ENCODE measurements at places on chromosomes 12 and 14.

- DNase-seq, result no peak
These were observed 208.5 kb upstream of the C14orf180 start for GRCh38 chr14:104371031-104371430.

DNA sequence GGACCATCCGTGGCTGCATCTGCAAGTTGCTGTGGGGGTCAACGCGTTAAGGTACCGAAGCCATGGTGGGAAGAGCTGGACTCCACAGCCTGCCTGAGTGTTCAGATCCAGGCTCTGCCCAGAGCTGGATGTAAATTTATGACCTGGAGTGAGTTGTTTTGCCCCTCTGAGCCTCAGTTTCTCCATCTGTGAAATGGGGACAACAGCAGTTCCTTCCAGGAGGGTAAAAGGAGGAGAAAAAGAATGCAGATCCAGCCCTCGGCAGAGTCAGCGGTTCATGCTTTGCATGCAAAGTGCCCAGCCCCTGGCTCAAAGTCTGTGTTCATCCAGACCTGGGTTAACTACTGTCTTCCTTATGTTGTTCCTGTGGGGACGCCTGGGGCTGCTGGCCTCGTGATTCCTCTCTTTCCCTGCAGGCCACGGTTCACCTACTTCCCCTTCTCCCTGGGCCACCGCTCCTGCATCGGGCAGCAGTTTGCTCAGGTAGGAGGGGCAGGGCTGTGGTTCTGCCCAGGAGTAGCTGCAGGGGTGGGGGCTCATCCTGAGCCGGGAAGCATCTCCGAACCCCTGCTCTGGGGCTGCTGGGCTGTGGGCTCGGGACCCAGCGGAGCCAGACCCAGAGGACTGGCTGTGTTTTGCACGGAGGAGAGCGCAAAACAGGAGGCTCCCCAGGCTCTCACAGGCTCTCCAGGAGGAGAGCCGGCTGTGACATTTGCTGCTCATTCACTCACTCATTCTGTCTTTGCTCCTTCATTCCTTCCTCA is 41.9 kb downstream of the CYP46A1 start:
- no peak for DNase-seq

GRCh38 chr12:3332188-3332587 is 158.8 kb upstream of the PRMT8 start:
- no peak for DNase-seq

DNA sequence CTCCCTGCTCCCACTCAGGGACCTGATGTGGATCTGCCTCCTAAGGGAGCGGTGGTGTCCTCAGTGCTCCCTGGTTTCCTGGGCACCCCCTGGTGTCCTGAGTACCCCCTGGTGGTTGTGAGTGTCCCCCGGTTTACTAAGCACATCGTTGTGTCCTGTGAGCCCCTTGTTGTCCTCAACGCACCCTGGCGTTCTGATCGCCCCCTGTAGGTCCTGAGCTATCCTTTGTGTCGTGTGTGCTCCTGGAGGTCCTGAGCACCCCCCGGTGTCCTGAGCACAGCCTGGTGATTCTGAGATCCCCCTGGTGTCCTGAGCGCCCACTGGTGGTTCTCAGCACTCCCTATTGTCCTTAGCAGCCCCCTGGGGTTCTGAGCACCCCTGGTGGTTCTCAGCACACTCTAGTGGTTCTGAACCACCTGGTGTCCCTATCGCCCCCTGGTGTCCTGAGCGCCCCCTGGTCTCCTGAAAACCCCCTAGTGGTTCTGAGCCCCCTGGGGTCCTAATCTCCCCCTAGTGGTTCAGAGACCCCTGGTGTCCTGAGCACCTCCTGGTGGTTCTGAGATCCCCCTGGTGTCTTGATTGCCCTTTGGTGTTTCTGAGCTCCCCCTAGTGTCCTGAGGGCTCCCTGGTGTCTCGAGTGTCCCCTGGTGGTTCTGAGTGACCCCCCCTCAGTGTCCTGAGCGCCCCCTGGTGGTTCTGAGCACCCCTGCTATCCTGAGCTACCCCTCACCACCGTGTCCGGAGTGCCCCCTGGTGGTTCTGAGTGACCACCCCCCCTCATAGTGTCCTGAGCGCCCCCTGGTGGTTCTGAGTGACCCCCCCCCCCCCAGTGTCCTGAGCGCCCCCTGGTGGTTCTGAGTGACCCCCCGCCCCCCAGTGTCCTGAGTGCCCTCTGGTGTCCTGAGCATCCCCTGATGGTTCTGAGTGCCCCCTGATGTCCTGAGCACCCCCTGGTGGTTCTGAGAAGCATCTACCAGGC is 615.1 kb downstream of the TMEM121 start:
- DNase-seq, result peak; percentile 69

- no peak for DNase-seq
These were observed 6.5 kb downstream of the USP44 start for GRCh38 chr12:95544756-95545155.

- no peak for DNase-seq
These were observed 13.1 kb upstream of the TMEM229B start for GRCh38 chr14:67501670-67502069.

DNA sequence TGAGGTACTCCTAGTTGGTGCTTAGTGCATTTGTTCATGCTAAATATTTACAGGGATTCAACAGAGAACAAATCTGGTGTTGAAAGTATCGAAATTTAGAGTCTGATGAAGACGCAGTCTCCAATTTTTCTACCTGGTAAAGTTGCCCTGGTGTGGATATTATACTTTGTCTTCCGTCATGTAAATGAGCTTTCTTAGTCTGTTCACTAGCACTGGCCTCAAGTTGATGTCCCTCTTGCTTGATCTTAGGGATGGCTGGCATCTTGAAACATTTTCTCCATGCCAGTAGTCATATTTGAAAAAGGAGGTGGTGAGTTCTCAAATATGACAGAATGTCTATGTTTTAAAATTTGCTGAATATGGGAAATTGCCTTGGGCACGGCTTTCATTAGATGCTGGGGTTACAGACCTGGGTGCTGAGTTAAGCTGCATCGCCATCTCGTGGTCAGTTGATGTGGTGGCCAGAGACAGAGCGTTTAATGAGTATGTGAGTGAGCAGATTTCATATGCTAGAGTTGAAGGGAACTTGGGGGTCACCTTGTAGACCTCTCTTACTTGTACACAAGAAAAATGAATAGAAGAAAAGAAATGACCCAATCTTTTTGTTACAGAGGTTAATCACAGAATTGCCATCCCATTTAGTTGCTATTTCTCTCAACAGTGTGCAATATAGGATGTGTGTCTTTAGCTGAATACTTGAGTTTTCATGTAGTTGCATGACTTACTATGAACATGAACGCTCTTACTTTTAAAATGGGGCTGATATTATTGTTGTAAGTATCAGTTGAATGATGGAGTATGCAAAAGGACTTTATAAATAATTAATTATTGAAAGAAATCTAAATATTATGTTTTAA is 172.8 kb upstream of the DCN start:
- DNase-seq, result peak; percentile 48

DNA sequence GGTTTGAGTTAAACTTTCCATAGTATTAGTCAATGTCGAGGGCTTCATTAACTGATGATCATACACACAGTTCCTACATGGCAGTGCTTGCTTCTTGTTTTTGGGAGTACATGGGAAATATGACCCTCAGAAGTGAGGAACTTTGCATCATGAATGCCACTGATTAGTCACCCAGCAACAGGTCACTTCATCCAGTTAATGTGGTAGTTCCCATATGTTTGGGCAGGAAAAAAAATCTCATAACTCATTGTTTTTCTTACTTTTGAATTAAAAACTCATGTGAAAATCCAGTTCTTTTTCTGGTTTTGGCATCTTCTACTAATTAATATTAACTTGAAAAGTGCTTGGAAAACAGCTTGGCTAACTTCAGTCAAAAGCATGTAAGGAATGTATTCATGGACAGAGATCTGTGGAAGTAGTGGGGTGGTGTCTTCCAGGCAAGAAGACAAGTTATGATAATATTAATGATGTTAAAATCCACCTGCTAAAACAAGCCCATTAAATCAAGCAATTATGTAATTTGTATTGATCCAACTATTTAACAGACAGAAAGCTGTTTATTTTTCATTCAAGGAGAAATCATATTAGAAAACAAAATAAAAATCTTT is 309.1 kb upstream of the NAV3 start:
- no peak for DNase-seq

DNA sequence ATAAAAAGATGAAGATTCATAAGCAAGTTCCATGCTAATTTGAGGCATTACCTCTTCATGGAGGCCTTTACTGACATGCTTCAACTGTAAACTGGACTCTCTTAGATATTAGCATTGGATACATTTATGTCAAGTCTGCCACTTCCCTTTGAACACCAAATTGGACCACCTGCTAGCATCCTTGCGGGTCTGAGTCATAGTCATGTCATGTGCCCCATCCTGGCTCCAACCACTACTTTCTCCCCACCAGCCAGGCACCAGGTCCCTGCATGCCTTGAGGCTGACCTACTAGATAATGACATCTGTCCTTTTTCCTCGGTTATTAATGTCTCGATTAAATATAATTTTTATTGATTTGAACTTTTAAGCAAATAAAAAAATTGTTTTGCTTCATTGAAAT is 32.9 kb upstream of the EEA1 start:
- DNase-seq, result no peak

DNA sequence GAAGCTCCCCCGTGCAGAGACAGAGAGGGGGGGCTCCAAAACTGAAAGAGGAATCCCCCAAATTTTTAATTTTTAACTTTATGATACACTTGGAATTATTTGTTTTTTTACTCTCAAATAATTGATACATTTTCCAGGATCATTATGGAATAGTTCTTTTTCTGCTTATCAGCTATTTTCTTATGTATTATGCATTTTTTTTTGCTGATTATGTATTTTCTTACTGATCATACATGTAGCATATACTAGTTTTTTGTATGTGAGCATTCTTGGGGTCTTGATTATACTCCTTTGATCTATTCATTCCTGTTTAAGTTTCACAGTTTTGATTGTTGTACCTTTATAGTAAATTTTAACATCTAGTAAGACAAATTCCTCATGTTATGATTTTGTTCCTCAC is 55.5 kb upstream of the LDHB start:
- DNase-seq, result no peak

DNA sequence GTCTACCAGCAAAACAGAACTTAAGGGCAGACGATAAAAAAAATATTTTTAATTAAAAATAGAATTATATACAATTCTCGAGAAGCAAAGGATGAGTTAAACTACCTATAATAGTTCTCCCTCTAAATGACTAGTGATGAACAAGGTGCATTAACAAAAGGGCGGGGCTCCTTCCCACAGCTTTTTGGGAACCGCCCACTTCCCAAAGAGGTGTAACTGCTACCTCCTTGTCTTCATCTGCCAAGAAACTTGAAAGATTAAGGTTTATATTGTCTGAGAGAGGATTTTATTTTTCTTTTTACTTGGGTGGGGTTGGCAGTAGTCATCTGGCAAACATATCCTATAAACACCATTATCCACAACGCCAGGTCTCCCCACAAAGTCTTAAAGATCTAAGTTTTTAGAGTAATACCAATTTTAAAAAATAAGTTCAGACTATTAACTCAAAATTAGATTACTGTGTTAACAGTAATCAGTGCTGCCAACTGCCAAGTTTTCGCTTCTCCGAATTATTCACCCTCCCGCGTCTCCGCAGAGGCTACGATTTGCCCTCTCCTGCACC is 938 bp downstream of the RALGAPA1 start:
- peak; percentile 36 for DNase-seq

DNA sequence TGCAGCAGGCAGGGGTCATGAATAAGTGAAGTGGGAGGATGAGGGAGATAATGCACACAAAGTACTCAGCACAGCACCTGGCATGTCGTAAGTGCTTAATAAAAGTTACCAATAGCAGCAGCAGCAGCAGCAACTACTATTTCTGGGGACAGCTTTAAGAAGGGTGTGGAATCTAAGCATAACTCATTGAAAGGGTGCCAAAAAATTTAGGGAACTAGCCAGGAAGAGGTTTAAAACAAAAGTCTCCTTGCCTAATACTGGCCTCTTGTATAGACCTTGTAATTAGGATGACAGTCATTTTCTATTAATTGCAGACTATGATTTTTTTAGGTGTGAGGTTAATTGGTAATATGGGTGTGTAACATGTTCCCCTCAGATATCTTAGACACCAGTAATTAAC is 179.9 kb downstream of the PTPN11 start:
- no peak for DNase-seq

- no peak for DNase-seq
These were observed 9.6 kb upstream of the SNAPC1 start for GRCh38 chr14:61752626-61753025.

DNA sequence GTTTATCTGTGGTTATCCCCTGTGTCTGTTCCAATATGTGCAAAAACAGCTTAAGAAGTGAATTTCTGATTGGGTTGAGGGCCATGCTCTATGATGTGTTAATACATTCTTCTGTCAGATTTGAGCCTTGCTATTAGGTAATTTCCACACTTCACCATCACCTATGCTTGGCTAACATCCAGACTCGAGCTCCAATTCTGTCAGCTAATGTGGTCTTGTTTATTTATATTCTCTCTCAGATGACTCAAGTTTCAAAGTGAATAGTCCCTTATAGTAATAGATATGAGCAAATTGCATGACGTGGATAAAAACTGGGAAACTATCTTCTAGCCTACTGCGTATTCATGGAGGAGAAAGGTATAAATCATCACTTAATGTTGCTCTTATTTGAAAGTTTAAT is 451.3 kb downstream of the SNAPC1 start:
- no peak for DNase-seq

- DNase-seq, result no peak
These were observed 2.4 kb upstream of the DYNC1H1 start for GRCh38 chr14:101961746-101962502.

GRCh38 chr12:4118017-4118510 is 155.5 kb upstream of the CCND2 start:
- no peak for DNase-seq

- DNase-seq, result no peak
These were observed 6.6 kb upstream of the SLC6A13 start for GRCh38 chr12:269191-269590.

GRCh38 chr14:90088176-90088575 is 26.4 kb downstream of the KCNK13 start:
- no peak for DNase-seq

DNA sequence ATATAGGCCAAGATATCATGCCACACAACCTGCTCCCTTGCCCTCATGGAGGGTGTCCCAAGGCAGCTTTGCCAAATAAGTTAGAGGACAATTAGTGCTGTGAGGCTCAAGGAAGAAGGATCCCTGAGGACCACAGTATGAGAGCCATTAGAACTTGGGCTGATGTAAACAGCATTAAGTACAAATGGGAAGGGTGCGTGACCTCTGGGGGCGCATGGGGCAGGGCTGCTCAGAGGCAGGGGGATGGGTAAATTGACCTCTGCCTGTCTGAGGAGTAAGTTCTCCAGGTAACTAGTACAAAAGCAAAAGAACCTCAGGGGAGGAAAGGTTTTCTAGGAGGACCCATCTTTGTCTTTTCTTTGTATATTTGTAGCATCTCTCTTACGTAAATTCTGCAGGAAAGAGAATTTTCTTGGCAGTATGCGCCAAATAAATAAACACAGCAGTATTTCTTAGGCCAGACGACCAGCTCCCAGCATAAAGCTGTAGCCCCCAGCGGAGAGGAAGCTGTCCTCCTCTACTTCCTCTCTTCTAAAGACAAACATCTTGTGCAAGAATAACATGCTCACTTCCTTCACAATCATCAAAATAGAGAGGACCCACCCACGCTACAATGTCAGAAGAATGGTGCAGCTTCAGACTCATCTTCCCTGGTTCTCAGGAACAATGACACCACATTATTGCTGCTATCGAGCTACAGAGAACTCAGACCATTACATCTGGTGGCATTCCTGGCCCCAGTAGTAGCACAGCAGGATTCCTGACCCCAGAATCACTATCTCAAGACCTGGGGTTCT is 16.4 kb upstream of the VWF start:
- DNase-seq, result peak; percentile 21
